ENCODE measurements at places on chromosomes 5 and 9. TPM values are rescaled to one million over a fixed set of nuclear protein-coding genes. Genes with fewer than 3 reads are reported as not detected.

GRCh38 chr9:127679506-127679905, 27.3 kb upstream of the CFAP157 start:
- no peak for DNase-seq

- DNase-seq, result peak; percentile 42
Measured at GRCh38 chr9:9002826-9003583, 1203.4 kb upstream of the DMAC1 start.

- DNase-seq, result peak; percentile 83
Measured at GRCh38 chr5:62779010-62779422, 200.4 kb downstream of the LRRC70 start.

DNA sequence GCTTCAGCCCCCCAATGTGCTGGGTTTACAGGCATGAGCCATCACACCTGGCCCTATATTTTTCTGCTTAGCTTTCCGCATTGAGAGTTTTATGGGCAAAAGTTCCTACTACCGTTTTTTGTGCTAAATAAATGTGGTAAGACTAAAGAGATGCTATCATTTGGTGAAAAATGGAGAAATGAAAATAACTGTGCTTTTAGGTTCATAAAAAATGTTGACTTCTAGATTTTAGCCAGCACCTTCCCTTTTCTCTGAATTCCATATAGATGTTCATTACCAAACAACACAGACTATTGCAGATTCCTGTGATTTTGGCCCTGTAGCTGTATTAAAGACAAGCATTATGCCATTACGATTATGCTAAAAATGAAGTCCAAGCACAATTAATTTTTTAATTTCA, 72.0 kb upstream of the CTSL start:
- DNase-seq, result no peak

GRCh38 chr9:99018653-99019052, 74.9 kb downstream of the COL15A1 start:
- no peak for DNase-seq

GRCh38 chr5:175654807-175655206, 3.1 kb upstream of the HRH2 start:
- no peak for DNase-seq

DNA sequence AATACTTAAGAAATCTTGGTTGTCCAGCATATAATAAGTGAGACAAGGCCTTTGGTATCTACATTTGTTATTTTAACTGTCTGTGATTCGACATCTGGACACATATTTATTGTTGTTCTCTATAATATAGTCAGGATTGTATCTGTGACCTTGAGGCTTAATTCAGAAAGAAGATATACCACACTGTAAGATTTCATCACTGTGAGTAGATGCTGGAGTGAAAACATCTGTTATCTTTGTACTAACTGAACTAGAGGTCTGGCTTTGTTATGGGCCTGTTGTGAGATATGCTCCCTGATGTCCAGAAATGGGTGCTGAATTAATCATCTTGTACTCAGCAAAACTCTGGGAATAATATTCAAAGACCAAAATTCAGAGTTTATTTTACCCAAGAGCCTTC, 148.5 kb downstream of the ISOC1 start:
- DNase-seq, result no peak

DNA sequence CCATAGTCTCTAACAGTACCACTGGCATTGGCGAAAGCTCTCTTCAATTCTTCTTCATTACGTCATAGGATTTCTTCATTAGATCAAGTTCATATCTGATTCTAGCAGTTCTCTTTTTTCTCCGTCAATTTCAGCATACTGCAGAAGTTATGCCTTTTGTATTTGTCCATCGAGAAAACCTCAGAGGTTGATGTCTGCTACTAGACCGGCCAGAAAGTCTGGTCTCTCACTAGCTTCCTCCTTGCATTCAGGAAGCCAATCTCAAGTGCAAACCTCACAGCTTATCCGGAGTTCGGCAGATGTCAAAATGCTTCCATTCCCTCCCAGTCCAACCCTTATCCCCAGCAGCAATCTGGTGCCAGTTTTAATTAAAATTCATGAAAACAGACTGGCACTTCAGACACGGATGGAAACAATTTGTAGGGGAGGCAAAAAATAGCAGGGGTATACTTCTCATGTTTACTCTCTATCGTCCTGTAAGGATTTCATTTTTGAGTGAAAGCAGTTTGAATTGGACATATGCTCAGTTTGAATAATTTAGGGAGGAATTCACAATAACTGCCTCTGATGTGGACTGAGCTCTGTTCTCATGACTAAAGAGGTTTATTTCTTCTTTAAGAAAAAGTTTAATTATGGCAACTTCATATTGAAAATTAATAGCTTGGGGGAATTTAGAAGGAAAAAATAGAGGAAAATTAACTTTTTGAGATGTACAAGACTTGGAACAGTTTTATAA, 56.4 kb upstream of the TMC1 start:
- no peak for DNase-seq

DNA sequence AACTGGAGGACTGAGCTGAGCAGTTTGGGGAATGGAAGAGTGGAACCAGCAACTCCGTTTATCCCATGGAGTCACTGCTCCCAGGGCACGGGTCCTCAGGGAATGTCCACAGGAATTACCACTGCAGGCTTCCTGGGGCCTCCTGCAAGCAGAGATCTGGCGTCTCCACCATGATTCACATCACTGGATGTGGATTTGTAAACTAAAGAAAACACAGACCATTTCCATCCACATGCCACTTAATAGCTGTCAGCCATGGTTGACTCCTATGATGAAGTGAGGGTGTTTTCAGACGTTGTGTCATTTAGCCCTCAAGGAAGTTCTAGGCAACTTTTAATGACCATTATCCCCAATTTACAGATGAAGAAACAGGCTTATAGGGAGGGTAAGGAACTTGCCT, 30.2 kb downstream of the SNCAIP start:
- no peak for DNase-seq

GRCh38 chr9:134678206-134678605, 36.6 kb downstream of the COL5A1 start:
- no peak for DNase-seq

- no peak for DNase-seq
Measured at GRCh38 chr9:14222149-14222835, 91.6 kb downstream of the NFIB start.

- no peak for DNase-seq
Measured at GRCh38 chr5:170634256-170634990, 130.6 kb downstream of the KCNIP1 start.

- peak; percentile 38 for DNase-seq
Measured at GRCh38 chr9:76866689-76867088, 39.2 kb downstream of the PRUNE2 start.

DNA sequence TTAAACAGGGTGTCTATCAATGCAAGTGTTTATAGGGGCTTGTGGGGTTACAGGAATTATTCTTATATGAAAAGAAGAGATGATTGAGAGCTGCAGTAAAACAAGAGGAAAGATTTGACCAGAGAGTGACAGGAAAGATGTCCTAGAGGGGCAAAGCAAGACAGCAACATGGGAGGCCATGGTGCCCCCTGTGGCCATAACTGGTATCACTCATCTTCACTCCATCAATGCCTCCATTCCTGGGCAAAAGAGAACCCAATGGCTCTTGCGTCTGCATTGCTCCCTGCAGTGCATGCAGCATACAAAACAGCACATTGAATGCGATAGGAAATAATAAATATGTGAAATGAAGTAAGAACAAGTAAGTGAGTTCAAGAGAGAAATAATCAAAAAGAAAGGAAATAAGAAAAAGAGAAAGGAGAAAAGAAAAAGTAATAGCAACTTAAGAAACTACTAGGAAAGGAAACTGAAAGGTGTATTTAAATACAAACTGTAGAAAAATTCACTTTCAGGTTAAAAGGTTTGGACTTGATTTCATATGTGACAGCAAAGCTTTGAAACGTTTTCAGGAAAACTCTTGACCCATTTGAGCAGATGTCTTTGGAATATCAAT, 206.6 kb downstream of the SEMA5A start:
- no peak for DNase-seq

DNA sequence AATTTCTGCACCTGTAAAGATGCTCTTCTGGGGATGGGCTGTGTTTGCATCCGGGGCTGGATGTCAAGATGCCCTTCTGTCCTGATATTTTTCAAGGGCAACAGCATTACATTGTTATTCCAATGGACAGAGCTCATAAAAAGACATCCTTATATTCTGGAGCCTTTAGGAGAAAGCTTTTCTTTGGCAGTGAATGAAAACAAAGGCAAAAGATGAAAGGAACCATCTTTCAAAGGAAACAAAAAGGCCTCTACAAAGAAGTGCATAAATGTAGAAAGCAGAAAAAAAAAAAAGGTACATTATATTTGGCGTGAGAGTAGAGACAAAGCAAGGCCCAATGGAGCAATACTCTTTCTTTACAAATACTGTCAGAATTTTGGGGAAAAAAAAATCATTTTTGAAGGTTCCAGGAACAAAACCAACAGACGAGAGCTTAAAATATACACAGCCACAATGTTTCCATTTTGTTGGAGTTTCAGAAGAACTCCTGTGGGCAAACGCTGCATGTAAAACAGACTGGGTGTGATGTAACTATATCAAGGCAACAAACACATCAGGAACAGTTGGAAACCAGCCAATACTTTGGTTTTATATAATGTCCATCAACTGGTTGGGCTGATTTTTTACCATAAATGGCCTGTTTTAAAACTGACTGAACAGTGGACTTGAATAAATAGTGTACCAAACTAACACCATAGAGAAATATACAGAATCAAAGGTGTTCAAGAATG, 885.6 kb upstream of the DMAC1 start:
- no peak for DNase-seq

DNA sequence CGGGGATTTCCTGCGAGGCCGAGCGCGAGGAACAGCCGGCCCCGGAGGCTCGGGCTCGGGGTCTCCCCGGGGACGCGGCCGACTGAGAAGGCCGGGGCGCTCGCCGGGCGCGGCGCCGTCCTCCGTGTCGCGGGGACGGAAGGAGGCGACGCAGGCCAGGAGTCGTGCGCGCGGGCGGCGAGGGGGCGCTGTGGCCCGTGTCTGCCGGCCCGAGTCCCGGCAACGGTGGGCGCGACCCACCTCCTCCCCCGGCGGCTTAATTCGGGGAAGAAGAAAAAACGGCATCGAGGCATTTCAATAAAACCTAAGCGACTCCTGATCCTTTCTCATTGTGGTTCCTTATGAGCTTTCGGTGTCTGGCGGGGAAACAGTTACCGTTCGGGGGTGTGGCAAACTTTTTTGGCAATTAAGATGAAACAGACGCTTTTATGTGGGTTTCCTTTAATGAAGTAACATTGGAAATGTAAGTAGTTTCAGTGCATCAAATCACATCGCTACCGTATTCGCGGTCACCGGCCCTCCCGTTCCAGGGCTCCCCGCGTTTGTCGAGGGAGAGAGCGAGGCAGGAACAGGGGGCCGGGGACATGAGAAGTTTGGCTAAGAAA, 3.7 kb upstream of the IRX2 start:
- DNase-seq, result peak; percentile 55

DNA sequence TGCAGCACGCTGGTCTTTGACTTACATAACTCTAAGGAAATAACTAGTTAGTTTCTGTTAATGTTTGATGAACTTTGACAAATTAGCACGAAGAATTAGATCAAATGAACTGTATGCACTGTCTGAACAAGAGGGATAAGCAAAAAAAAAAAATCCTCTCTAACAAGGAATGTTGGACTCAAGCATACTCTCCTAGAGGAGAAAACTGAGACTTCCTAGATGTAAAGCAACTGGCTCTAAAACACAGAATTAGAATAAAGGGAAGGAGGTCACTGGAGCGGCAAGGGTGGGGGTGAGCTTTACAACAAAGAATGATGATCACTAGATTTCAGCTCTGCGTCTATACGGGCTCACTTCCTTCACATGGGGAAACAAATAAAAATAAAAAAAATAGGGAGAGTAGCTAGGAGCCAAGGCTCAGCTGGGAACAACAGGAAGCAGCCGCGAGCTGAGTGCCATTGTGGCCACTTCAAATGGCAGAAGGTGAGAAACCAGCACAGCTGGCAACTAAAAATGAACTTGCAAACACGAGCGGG, 48.7 kb upstream of the CEMIP2 start:
- no peak for DNase-seq

TERT gene
- total RNA-seq, result not detected

SMC5 gene
- total RNA-seq, result 31.9 TPM

STPG3 gene
- not detected for total RNA-seq

FRMPD1 gene
- 0.28 TPM for total RNA-seq

RFX3 gene
- 6.5 TPM for total RNA-seq

SLC25A2 gene
- total RNA-seq, result 1.7 TPM

OGN gene
- 43.5 TPM for total RNA-seq

GABBR2 gene
- 0.20 TPM for total RNA-seq

MCIDAS gene
- total RNA-seq, result not detected

Data from hepatocyte (in vitro differentiated cells).